ENCODE measurements at places on chromosomes 5 and 9. TPM values are rescaled to one million over a fixed set of nuclear protein-coding genes. Genes with fewer than 3 reads are reported as not detected.

GRCh38 chr5:138648841-138649240, 73.6 kb upstream of the HSPA9 start:
- no peak for DNase-seq

GRCh38 chr5:123007182-123007581, 29.3 kb downstream of the PPIC start:
- no peak for DNase-seq

- no peak for DNase-seq
Observed at GRCh38 chr9:114856215-114856941, 50.5 kb upstream of the TNFSF15 start.

- DNase-seq = no peak
Observed at GRCh38 chr5:65699338-65699737, 22.6 kb downstream of the SGTB start.

GRCh38 chr9:2158766-2159430, 143.8 kb downstream of the SMARCA2 start:
- no peak for DNase-seq

DNA sequence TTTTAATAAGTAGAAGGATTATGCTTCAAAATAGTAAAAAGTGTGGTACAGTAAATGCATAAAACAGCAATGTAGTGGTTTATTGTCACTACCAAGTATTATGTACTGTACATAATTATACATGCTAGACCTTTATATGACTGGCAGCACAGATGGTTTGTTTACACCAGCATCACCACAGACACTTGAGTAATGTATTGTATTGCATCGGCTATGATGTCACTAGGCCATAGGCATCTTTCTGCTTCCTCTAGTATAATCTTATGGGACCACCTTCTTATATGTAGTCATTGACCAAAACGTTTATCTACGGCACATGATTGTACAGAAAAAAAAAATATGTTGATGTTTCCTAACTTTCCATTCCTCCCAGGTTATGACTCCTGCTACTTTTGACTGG, 31.9 kb upstream of the SSBP2 start:
- DNase-seq = no peak

- no peak for DNase-seq
Observed at GRCh38 chr5:96439477-96440184, 6.6 kb upstream of the PCSK1 start.

DNA sequence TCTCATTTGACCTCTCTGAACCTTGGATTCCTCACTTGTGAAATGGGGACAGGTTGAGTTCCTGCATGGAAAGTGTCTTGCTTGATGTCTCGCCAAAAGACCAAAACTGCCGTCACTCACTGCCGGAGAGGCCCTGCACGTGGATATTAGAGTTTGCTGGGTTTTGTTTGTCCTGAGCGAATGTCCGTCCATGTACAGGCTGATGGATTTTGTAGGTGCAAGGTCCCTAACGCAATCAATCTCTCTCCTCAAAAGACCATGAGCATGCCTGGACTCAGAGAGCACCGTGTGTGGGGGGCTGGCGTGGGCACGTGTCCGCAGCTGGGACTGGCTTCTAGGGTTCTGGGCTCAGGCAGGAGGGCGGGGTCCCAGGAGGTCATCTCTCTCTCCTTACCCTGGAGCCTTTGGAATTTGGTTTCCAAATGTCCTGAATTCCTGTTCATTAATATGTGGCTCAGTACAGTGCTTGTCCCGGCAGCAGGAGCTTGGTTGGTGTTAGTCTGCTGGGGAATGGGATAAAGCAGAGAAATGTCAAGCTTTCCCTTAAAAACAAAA, 146.0 kb upstream of the IER5L start:
- no peak for DNase-seq

GRCh38 chr9:99272836-99273235, 50.8 kb downstream of the SEC61B start:
- DNase-seq = no peak

GRCh38 chr5:55096182-55096581, 6.3 kb upstream of the GZMA start:
- DNase-seq = peak; percentile 19

DNA sequence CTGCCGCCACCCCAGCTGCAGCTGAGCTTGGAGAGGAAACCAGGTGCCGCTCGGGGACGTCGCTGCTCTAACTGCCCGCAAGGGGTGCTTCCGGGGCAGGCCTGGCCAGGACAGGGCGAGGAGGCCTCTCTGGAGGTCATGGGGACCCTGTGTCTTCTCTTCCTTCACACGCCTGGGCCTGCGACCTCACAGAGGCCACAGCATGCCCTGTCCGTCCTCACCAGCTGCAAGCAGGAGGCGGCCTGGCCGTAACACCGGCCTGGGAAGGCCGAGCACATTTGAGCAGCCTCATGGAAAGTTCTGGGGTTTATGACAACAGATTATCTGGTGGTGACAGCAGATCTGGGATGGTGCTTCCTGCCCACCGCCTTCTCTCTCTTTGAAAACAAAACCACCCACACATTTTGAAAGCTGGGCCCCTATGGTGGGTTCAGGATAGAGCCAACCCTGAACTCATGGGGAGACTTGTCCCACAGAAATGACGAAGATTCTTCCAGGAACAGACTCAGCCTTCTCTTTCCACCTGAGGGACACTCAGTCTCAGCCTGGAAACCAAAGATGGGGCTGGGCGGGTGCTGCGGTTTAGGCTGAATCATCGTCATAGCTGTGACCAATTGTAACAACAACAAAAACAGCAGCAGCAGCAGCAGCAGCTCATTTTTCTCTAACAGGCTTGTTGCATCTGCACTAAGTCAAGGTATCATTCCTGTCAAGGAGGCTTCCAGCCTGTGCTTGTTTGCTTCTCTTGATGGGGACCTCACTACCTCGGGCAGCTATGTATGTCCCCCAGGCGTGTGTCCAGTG, 99.6 kb upstream of the RAPGEF1 start:
- DNase-seq = peak; percentile 86

DNA sequence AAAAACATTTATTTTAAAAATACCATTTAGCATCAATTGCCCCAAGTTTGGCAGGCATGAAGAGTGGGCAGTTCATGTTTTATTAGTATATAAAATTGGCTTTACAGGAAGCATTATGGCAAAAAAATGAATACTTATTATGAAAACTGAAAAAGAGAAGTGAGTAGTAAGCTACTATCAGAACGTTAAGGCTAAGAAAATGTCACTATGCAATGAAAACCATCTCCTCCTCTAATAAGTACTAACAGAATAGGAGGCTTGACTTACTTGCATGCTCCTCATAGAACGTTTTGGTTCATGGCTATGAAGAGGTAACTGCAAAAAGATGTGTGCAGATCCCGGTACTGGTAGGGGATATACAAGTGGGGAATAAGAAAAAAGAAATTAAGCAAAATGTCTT, 23.6 kb downstream of the TICAM2 start:
- DNase-seq = no peak

- DNase-seq = peak; percentile 49
Observed at GRCh38 chr5:140295414-140295813, 7.5 kb downstream of the PFDN1 start.

DNA sequence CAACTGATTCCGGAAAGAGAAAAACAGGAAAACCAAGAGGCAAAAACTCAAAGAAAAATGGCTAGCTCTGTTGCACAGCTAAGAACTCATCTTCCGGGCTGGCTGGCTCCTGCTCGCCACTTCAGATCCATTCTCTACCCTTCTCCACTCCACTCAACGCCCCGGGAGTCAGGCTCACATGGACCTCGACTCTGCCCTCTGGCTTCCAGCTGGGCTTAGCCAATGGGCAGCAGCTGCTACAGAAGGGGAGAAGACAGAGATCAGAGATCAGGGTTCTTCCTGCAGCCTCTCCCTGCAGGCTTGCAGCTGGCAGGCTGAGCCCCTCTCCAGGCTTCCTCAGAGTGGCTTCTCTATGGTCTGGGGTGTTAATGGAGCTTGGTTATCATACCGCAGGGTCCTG, 187.5 kb downstream of the MED10 start:
- no peak for DNase-seq

DNA sequence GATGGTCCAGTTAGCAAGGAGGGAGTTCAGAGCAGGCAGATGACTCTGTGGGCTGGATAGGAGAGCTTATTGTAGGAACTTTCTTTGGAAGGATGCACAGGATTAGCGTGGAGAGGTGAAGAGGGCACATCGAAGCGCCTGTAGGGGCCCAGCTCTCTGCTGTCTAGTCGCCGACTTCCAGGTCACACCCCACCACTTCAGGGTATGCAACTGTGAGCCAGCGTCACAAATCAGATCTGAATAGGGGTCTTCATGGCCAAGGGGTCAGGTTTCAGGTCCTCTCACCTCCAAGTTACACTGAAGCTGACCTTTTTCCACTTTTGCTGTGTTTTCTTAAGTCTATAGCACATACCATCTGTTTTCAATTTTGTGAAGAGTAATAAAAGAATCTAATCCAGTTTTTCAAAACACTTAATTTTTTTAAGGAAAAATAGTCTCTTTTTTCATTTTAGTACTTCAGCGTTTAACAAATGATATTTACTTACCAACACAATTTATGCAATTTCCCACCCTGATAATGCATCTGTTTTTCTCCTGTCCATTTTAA, 364.2 kb upstream of the CLINT1 start:
- no peak for DNase-seq

GRCh38 chr9:83620841-83621636, 1.9 kb upstream of the IDNK start:
- DNase-seq = peak; percentile 59

GRCh38 chr5:149940077-149940574, 4.5 kb downstream of the PDE6A start:
- DNase-seq = no peak

GRCh38 chr9:87733273-87734052, 7.5 kb downstream of the CTSL start:
- no peak for DNase-seq

DNA sequence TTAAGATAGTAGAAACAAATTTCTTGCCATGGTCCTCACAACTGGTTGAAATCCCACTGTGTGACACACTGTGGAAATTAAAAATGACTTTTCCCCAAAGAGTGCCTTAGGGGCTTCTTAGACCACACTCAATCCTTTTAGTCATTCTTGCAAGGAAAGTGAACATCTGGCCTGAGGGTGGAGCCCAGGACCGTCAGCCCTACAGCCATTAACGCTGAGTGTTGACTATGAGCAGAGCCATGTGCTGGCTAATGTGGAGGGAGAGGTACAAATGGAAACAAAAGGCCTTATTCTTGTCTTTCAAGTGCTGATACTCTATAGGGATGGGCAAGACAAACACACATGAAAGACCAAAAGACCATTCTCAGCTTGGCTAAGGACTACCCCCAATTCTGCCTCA, 456.5 kb downstream of the ZSWIM6 start:
- no peak for DNase-seq

GRCh38 chr5:91219803-91220371, 163.2 kb downstream of the ARRDC3 start:
- peak; percentile 66 for DNase-seq

DNA sequence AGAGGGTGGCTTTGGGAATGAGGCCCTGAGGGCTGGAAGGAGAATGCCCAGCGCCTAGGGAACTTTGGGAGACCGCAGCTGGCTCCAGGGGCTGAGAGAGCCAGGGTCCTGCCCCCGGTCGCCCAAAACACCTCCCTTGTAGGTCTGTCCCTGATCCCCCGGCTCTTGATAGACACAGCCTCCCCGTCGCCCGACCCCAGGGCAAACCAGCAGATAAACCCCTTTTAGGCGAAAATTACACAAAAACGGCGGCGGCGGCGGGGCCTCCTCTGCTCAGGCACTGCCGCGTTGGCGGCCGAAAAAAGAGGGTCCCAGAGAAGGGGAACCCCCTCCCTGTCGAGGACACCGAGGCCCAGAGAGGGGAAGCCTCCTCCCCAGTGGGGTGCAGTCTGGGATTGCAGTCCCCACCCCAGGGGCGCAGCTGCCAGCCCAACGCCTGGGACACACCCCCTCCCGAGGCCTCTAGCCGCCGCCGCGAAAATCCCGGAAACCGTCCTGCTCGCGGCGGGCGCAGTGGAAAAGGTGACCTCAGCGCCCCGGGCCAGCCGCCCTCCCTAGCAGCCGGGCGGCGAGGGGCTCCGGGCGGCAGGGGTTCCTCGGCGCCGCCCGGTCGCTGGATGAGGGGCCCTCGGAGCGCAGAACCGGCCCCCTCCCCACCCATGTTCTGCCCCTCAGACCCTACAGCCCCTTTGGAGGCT, 3.1 kb upstream of the BARX1 start:
- peak; percentile 65 for DNase-seq

DNA sequence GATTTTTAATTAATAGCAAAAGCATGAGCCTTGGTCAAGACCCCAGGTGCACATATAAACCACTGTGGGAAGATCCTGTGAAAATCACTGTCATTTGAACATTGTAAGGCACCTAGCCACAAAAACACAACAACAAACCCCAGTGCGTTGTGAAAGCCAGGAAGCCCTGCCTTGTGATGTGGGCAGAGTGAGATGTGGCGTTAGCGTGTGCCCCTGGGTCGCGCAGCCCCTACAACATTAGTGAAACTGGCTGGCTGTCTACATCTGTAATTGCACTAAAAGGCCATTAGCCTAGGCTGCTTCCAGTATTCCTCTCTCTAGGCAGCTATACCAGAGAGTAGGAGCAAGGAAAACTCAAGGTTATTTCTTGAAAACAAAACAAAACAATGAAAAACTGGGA, 21.1 kb upstream of the PDZD2 start:
- no peak for DNase-seq

DNA sequence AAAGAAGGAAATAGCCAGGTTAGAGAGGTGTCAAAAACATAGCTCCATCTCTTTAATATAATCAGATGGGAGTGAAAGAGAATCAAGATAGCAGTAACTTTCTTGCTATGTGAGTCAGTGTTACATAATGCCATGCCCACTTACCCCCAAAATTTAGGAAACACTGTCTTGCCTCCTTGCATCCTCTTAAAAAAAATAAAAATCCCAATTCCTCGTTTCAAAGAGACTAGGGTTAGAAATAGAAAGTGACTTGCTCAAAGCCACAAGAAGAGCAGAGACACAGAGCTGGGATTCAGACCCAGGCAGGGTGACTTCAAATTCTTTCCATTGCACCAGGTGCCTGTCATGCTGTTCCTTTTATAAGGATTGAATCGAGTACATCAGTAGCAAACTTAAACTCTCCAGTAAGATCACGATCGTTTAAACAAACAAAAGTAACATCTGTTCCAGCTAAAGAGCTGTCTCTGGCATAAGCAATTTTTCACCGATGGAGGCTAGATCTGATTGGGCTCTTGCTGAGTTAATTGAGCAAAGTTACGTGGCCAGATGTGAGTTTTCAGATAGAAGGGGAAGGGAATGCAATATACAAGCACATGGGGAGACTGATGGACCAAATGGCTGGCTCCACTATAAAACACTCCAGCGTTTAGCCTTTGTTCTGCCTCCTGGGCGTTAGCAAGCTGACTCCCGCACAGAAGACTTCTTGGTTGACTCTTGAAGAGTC, 176.9 kb downstream of the PALM2AKAP2 start:
- DNase-seq = no peak

Gene ARAP3
- total RNA-seq = 3.2 TPM

Gene OR13C5
- total RNA-seq = not detected

Gene PCDHGA5
- 0.09 TPM for total RNA-seq

Gene BICD2
- total RNA-seq = 13.3 TPM

Gene BHMT2
- not detected for total RNA-seq

Gene LHX3
- not detected for total RNA-seq

Gene PCDHGA4
- total RNA-seq = 0.11 TPM

Gene TLE1
- total RNA-seq = 0.23 TPM

Gene CKMT2
- not detected for total RNA-seq

Gene GRM6
- not detected for total RNA-seq

Gene CDC20B
- total RNA-seq = not detected

Gene FBXL7
- not detected for total RNA-seq

Gene AMACR
- total RNA-seq = 3.3 TPM

Gene GALNT12
- 12.7 TPM for total RNA-seq

Gene LCN2
- not detected for total RNA-seq

Gene PGM5
- total RNA-seq = not detected

Gene C9orf40
- total RNA-seq = 19.7 TPM

Gene PCDHGA2
- not detected for total RNA-seq

Gene FCN1
- total RNA-seq = not detected
